ENCODE measurements at places on chromosomes 6 and 20.

- DNase-seq = no peak
Measured at GRCh38 chr20:16438100-16438499, 135.1 kb downstream of the KIF16B start.

- no peak for DNase-seq
Measured at GRCh38 chr20:32111753-32112152, 2.2 kb downstream of the TM9SF4 start.

GRCh38 chr6:95856876-95857364, 158.9 kb upstream of the FUT9 start:
- DNase-seq = no peak

DNA sequence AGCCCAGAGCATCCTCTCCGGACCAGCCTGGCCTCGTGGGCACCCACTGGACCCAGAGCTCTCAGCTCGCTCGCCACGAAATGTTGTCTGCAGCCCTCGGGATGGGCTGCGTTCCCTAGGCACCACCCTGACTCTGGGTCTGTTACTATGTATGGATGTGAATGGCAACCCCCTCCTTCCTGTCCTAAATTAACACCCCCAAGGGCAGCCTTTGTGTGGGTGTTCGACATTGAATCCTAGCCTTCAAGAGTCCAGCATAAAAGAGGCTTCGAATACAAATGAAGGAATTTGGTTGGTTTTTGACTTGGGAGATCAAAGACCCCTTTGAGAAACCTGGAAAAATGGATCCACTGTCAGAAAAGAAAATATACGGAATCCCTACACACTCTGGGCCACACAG, 86.1 kb downstream of the BMP7 start:
- no peak for DNase-seq
